ENCODE measurements at places on chromosomes 5 and 9. TPM values are rescaled to one million over a fixed set of nuclear protein-coding genes. Genes with fewer than 3 reads are reported as not detected.

Gene NUTM2G
- not detected for total RNA-seq

Gene FST
- total RNA-seq = not detected

Gene TLN1
- 422 TPM for total RNA-seq

Gene SPATA31A3
- total RNA-seq = not detected

Gene FAM170A
- not detected for total RNA-seq

Gene PPP3R2
- not detected for total RNA-seq

Gene C5orf58
- total RNA-seq = not detected

Gene GMCL2
- not detected for total RNA-seq

Gene IFNK
- not detected for total RNA-seq

Gene IFNA21
- not detected for total RNA-seq

Gene IFNB1
- total RNA-seq = not detected

Gene LCN9
- not detected for total RNA-seq

Gene SPATA31C1
- not detected for total RNA-seq

Gene ADGRD2
- not detected for total RNA-seq

Gene WNT8A
- not detected for total RNA-seq

Gene SHISAL2B
- not detected for total RNA-seq

Gene CDC20B
- 0.12 TPM for total RNA-seq

Gene MLANA
- total RNA-seq = not detected

Gene NDUFS4
- 46.8 TPM for total RNA-seq

Gene CDO1
- not detected for total RNA-seq

Gene PCDHGC5
- not detected for total RNA-seq

Gene C9orf50
- total RNA-seq = not detected

Gene NR2F1
- total RNA-seq = not detected

Gene GHR
- total RNA-seq = not detected

Gene WNK2
- not detected for total RNA-seq

Gene CTNND2
- not detected for total RNA-seq

Gene PCDHA13
- not detected for total RNA-seq

Gene SLC36A3
- not detected for total RNA-seq

Gene SLC36A2
- not detected for total RNA-seq

Gene TMC1
- not detected for total RNA-seq

Gene GRAMD2B
- total RNA-seq = 4.4 TPM

Gene CAPSL
- total RNA-seq = not detected

Gene CORO2A
- total RNA-seq = 8.2 TPM

Gene LCNL1
- total RNA-seq = 0.48 TPM

Gene SLC9A3
- total RNA-seq = 2.2 TPM

Gene CNTNAP3B
- not detected for total RNA-seq

Gene SPAAR
- total RNA-seq = not detected

Gene BTNL9
- total RNA-seq = not detected

Gene RORB
- total RNA-seq = not detected

Gene CEMIP2
- total RNA-seq = 43.2 TPM

Gene NUP214
- 58.0 TPM for total RNA-seq

Gene PGGT1B
- total RNA-seq = 43.6 TPM
